ENCODE measurements at places on chromosomes 4 and X. TPM values are rescaled to one million over a fixed set of nuclear protein-coding genes. Genes with fewer than 3 reads are reported as not detected.

DNA sequence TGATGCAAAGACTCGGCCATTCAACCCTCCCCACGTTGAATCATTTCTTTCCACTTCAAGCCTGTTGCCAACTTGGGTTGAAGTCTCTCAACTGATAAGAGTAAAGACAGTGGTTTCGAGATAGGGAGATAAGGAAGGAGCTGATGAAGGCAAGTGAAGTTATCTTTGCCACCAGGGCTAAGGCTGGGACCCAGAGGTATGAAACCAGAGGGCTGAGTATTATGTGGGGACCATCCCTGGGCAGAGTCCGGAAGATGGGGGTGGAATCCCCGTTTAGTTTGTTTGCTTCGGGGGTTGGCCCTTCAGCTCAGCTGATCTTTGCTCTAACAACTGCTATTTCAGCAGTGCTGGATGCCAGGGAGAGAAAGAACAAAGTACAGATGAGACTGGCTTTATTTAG, 2.3 kb upstream of the XPNPEP2 start:
- no peak for DNase-seq

- no peak for DNase-seq
Observed at GRCh38 chr4:47084795-47085194, 53.4 kb downstream of the GABRB1 start.

- no peak for DNase-seq
Observed at GRCh38 chr4:2812612-2813354, 19.9 kb downstream of the SH3BP2 start.

- no peak for DNase-seq
Observed at GRCh38 chr4:113604955-113605354, 156.6 kb downstream of the CAMK2D start.

- no peak for DNase-seq
Observed at GRCh38 chr4:53168228-53168627, 197.6 kb downstream of the SCFD2 start.

- DNase-seq: no peak
Observed at GRCh38 chrX:96314985-96315384, 369.7 kb upstream of the DIAPH2 start.

GRCh38 chr4:13529128-13529919, 15.0 kb downstream of the NKX3-2 start:
- no peak for DNase-seq

Gene GBA3
- not detected for total RNA-seq

DNA sequence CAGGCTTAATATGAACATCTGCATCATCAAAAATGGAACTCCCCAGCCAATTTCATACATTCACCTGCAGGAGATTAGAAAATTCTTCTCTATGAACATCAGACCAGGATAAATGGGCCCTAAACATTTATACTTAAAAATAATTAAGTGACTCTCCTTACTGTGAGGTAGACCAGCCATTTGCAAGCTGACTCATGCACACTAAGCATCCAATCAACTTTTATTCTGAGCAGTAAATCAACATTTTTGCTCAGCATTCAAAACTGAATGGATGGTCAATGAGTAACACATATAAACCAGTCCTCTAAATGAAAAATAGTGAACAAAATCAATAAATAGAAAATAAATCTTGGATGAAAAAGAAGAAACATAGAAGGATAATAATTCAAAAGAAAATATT, 19.9 kb upstream of the PCDH10 start:
- no peak for DNase-seq

Gene KCTD8
- not detected for total RNA-seq

Gene ZNF157
- total RNA-seq: not detected

GRCh38 chr4:25158817-25159216, 1.4 kb downstream of the SEPSECS start:
- DNase-seq: no peak
